ENCODE measurements at places on chromosomes 12 and 14.

DNA sequence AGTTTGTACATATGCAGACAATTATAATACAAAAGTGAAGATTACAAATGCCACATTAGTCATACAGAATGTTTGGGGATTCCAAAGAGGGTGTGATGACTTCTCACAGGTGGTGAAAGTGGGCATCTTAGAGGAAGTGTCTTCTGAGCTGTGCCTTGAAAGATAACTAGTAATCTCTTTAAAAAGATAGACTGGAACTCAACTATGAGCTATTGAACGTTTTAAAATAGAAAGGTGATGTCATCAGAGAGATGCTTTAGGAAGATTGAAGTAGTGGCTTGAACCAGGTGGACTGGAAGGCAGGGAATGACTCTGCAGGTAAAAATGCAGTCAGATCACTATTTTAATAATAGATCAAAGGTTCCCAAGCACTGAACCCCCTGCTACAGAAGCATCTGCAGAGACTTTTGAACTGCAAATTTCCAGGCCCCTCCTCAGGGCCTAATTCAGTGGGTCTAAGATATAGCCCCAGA, 50.3 kb downstream of the SYT1 start:
- no peak for DNase-seq

- DNase-seq = no peak
Observed at GRCh38 chr12:102026728-102027127, 35.1 kb downstream of the WASHC3 start.

DNA sequence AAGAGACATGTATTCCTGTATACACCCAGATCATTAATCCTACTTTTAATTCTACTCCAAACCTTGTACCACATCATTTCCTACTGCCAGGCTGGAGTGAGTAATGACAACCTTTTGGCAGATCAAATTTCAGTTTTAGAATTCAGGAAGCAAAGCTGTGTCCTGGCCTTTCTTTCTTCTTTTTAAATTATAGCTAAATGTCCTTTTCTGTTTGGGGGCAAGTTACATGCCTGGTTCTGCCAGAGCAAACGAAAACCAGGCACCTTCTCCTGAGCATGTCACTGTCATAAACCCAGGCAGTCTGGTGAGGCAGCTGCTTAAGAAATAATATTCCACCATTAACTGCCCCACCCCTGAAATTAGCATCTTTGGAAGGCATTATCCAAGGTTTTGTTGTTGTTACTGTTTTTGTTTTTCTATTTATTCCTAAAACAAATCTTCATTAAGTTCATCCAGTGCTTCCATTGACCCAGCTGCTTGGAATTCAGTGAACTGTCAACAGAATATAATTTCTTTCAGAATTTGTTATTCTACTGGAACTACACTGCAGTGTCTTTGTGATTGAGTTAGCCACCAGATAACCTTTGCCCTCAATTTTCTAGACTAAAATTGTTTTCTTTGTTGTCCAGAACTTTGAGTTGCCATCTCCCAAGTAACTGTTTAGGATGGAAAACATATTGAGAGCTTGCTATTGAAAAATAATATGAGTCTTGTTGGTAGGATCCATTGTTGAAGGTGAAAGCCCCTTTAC, 33.2 kb downstream of the SAMD4A start:
- no peak for DNase-seq

- DNase-seq = no peak
Observed at GRCh38 chr14:51998348-51998747, 9.0 kb downstream of the RTRAF start.

Data from NCI-H1092 treated with DMSO at 0.1 percent for 48 hours (cell line).